Transverse colon (tissue), 4 donors: ENCODE measurements at places on chromosomes 3 and 15.
A peak's percentile ranks its signal among the peaks of the same experiment; 100 is the strongest.

GRCh38 chr3:142981108-142981507 lies 17.6 kb upstream of the PAQR9 start:
- DNase-seq, result no peak

GRCh38 chr3:114374433-114374990 lies 80.7 kb downstream of the TIGIT start:
- no peak for DNase-seq

DNA sequence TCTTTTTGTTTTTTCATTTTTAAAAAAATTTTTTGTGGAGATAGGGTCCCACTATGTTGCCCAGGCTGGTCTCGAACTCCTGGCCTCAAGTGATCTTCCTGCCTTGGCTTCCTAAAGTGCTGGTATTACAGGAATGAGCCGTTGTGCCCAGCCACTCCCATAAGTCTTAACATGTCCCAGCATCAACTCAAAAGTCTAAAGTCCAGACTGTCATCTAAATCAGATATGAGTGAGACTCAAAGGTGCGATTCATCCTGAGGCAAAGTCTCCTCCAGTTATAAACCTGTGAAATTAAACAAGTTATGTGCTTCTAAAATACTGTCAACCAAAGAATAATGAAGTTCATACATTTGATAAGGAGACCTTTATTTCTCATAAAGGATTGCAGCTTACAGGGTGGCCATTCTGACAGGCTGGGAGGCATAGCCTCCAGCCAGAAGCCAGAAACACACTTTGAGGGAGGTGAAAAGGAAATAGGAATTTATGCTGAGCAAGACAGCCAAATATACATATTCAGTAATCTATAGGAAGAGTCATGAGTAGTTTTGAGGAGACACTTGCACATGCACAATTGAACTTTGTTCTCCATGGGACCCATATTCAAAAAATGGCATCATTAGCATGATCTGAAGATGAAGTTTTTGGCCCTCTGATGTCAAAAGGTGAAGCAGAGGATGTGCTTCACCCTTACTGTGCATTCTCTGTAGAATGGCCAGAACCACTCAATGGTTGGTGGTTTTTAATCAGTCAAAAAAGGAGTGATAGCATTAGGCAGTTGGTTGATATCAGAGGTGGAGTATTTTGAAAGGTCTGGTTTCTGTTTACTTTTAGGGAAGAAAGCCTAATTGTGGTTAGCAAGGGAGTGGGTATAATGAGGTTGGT lies 11.0 kb upstream of the ZNF662 start:
- DNase-seq, result no peak

- no peak for DNase-seq
Observed at GRCh38 chr3:21256932-21257331, 494.1 kb downstream of the ZNF385D start.

DNA sequence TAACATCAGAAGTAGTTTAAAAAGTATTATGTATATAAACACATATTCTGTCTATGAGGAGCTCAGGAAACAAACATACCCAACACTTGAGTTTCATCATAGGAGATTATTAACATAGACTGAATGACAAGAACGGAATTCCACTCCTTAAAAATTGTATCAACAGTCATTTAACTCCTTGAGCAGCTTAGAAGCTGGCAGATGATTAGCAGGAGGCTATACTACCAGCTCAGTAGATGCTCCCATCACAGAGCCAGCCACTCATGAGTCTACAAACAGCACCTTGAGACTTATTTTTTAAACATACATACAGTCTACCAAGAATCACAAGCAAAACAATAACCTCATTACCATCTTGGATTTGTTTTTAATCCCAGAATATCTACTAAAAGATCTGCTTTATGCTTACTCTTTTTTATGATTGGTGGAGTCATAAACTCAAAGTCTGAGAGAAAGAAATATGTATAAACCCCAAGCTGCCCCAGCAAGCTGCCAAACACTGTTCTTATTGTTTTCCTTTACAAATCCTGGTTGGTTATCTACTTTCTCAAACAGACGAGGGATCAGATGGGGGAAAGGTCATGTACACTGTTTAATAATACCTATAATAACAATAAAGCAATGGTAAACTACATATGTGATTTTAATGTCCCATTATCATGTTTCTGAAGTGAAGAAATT lies 59.5 kb downstream of the CBLB start:
- no peak for DNase-seq

GRCh38 chr3:72082186-72082715 lies 297.3 kb upstream of the PROK2 start:
- peak; percentile 48 for DNase-seq

- DNase-seq, result no peak
Observed at GRCh38 chr3:37737134-37737533, 124.5 kb upstream of the CTDSPL start.
